CD4-positive, alpha-beta T cell treated with Interleukin-4 for 1 hour (primary cell): ENCODE measurements at places on chromosomes 3 and 15.

- DNase-seq = no peak
Measured at GRCh38 chr15:40084650-40085049, 24.0 kb downstream of the BMF start.

- DNase-seq = no peak
Measured at GRCh38 chr3:139715743-139716360, 38.1 kb upstream of the NMNAT3 start.

DNA sequence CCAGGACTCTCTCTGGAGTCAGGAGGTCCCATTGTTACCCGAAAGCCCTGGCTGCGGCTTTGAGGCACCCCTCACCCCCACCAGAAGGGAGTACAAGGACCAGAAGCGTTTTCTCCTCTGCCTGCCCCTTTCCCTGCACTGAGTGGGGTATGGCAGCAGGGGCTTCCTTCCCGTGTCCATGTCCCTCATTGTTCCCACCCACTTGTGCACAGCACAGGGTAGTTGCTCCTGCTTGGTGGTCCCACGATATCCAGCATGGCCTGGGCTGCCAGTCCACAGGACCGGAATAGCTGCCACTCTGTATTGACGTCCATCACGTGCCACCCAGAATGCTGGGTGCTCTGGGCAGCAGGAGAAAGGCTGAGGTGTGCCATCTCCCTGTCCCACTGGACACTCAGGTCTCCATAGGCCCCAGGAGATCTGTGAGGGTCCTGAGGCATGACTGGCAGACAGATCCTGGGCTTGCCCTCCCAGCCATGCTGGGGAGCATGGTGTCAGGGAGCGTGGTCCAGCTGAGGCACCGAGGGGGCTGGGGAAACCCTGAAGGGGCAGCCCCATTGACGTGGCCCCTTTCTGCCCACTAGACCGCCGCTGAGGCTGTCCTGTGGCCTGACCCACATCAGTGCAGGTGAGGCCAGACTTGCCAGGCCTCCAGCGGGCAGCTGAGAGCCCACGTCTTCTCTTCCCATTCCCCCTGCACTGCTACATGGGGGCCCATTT, 45.3 kb upstream of the SEC22A start:
- DNase-seq = no peak

DNA sequence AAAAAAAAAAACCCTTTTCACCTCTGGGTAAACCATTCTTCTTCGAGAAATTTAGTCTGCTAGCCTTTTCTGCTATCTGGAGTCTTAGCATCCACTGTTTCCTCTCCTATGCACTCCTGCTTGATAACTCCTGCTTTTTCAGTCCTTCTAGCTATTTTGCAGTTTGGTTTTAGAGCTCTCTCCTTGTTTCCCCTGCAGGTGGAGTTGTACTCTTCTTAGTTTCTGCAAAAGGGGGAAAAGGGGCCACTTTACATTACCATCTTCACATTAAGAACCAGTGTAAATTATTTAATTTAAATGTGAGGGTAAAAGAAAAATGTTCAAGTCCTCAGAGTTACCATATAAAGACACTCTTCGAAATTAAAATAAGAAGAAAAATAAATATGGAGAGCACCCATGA, 23.6 kb upstream of the MYLK start:
- DNase-seq = no peak

- peak; percentile 49 for DNase-seq
Measured at GRCh38 chr3:113287803-113288648, 76.7 kb downstream of the BOC start.

DNA sequence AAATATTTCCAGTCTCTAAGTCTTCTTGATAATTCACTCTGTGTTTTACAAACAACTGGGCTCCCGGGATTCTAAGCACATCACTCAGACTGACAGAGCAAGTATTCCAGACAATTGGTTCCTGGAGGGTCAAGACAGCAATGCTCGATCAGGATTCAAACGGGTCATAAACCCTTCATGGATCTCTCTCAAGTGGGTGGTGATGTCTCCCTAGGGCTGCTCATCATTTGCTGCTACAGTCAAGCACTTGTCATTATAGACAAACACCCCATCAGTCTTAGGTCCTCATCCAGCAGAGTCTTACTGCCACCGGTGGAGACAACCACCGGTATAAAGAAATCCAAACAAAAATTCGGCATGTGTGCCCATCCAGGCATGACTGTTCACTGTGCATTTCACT, 921.1 kb downstream of the FHIT start:
- no peak for DNase-seq

GRCh38 chr15:28147801-28148200, 48.7 kb upstream of the OCA2 start:
- DNase-seq = no peak

DNA sequence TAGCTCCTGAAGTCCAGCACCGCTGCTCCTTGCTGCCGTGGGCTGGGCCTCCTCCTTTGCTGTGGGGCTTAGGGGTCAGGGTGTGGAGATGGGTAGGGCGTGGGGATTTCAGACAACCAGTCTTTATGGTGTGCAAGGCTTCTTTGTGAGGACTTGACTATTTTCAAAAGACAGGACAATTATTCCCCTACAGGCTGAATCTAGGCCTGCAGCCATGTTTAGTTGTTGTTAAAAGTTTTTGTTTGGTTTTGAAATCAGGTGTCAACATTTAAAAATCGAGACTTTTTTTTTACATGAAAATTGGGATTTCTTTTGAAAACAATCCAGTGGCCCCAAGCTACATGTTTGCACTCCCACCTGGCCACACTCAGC, 10.6 kb downstream of the RPL32 start:
- DNase-seq = no peak

DNA sequence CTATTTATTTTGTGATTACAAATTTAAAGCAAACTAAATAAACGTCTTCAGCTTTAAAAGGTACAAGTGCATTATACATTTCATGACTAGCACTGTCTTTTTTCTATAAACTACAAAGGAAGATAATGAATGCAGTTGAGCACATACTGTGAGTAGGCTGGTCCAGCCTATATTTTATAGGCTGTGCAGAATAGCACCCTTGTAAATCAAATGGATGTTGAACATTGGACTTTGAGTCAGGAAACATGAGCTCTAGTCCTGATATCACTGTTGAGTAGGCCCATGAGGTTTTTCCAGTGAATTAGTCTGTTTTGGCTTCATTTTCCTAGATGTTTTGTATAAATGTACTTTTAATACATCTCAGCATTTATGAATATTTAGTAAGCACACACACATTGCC, 447.3 kb upstream of the KCNMB2 start:
- DNase-seq = no peak

DNA sequence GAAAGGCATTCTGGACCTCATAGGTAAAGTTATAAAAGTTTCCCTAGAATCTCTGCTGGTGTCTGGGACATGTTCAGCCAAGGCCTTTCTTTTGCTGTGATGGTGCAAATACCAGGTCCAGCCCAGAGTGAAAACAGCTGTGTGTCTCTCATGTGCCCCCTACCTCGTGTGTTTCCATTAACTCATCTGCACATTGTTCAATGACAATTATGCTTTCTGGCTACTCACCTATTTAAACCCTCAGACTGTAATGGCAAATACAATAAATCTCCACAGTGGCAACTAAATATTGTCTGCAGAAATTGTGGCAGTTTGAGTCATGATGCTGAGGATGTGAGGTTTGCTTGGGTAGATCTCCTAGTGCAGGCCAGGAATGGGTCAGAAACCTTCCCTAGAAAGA, 53.1 kb upstream of the GALNT15 start:
- DNase-seq = no peak

DNA sequence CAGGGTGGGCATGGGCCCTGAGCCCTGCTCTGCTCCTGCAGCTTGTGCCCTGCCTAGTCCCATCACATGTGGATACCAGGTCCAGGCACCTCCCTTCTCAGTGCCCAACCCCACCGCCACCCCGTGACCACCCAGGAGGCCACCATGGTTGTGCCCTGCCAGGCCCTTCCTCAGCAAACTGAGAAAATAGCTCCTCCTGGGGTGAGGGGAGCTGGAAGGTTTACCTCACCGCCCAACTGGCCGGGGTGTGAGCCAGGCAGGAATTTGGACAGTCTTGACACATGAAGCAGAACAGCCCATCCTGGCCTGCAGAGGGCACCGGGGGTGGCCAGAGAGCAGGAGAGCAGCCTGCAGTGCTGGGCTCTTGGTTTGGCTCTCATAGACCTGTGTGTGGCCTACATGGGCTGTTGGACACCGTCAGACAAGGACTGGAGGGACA, 11.4 kb upstream of the C3orf22 start:
- no peak for DNase-seq

GRCh38 chr15:60643555-60643954, 164.6 kb upstream of the ICE2 start:
- no peak for DNase-seq

DNA sequence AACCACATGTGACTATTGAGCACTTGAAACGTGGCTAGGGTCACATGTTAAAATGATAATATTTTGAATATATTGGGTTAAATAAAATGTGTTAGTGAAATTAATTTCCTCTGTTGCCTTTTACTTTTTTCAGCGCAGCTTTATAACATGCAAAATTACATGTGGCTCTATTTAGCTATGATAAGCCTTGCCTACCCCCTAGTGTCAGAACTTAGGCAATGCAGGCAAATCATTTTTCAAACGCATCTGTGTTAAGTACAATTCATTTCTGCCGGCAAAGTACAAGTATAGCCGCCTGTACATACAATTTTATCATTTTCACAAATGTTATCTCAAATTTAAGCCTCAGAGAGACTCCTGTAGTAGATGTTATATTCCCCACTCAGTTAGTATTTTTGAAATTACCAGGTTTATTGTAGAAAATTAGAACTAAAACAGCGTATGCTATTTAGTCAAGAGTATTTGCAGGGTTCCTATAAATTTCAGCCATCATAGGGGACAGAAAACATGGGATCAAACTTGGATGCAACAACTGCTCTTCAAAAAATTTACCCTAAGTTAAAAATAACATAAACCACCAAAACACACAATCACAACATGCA, 56.1 kb downstream of the TAFA4 start:
- peak; percentile 61 for DNase-seq

- no peak for DNase-seq
Measured at GRCh38 chr3:175258763-175259162, 399.6 kb downstream of the NAALADL2 start.

DNA sequence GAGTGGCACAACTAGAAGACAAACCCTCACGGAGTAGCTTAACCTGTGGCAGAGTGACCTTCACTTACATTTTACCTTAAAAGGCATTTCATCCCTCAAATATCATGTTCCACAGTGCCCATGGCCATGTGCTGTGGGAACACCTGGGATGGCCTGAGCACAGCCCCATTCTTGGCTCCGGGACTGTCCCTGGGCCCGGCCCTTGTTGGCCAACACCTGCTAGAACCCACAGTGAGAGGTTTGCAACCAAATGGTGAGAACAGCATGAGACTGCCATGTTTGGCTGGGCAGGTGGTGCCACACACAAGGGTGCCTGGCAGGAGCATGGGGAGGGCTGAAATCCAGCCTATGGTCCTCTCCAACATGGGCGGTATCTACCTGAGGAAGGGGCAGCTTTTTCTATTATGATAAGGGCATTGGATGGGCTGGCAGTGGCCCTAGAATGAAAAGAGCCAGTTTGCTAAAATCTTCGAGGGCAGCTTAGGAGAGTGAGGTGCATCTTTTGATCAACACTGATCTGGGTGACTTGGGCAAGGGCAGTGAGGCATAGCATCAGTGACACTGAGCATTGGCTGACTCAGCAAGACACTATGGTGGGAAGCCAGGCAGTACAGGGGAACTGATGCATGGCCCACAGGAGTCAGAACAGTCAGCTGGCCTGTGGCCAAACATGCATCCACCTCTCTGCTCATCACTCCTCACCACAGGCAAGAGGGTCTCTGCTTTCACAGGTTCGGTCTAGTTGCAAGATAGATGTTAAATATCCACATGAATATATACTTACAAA, 53.9 kb downstream of the SYNM start:
- no peak for DNase-seq

GRCh38 chr3:194872669-194872977, 186.9 kb downstream of the FAM43A start:
- DNase-seq = no peak

- no peak for DNase-seq
Measured at GRCh38 chr3:62144482-62144881, 228.9 kb downstream of the FEZF2 start.

DNA sequence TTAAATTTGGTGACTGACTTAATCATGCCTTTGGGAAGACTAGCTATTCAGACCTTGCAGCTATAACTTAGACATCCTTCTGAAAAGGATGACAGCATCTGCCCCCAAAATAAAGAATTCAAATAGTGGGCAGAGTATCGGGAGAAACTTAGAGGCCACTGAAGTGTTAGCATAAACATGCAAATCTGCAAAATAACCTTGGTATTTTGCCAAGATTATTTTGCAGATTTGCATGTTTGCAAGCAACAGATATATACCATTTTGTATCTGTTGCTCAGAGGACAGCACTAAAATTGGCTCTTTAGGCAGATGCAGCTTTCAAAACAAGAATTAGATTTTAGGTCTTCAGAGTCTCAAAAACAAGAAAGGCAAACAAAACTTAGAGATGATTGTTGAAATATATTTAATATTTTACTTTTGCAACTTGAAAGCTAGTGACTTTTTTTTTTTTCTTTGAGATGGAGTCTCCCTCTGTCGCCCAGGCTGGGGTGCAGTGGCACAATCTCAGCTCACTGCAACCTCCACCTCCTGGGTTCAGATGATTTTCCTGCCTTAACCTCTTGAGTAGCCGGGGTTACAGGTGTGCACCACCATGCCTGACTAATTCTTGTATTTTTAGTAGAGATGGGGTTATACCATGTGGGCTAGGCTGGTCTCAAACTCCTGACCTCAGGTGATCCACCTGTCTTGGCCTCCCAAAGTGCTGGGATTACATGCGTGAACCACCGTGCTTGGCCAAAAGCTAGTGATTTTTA, 47.8 kb downstream of the KBTBD8 start:
- no peak for DNase-seq
